ENCODE measurements at places on chromosomes 7 and 10.

GRCh38 chr10:121698336-121698735 is 100.1 kb upstream of the FGFR2 start:
- no peak for DNase-seq

GRCh38 chr10:103574097-103575061 is 80.9 kb downstream of the NEURL1 start:
- DNase-seq: no peak

DNA sequence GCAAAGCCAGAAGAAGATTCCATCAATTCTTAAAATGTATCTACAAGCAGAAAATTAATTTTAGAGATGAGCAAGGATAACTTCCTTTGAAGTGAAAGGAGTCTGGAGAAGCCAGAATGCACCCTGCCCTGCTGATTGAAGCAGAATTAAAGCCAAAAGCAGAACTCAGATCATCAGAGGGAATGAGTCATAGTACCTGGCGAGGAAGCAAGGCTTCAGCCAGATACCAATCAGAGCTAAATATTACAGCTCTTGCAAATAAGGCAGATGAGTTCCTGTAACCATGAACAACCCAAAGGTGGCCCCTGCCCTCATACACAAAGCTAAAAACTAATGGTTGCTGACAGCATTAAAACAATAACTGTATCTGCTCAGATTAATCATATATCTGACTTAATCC is 10.4 kb downstream of the HTR7 start:
- DNase-seq: no peak

DNA sequence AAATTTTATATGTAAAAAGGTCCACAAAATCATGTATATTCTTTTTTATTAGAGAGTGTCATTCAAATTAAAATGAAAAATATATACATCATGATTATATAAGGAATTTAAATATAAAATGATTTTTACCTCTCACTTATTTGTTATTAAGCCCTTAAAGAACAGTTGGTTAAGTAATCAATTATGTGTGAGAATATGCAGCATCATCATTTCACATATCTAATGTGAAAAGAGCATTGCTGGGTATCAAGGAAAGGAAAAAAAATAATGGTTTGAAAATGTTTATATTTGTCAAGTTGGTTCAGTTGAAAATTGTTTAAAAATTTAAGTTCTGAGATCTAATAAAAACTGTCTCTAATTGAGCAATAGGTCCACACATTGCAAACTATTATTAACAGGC is 363.6 kb upstream of the GRM3 start:
- no peak for DNase-seq

DNA sequence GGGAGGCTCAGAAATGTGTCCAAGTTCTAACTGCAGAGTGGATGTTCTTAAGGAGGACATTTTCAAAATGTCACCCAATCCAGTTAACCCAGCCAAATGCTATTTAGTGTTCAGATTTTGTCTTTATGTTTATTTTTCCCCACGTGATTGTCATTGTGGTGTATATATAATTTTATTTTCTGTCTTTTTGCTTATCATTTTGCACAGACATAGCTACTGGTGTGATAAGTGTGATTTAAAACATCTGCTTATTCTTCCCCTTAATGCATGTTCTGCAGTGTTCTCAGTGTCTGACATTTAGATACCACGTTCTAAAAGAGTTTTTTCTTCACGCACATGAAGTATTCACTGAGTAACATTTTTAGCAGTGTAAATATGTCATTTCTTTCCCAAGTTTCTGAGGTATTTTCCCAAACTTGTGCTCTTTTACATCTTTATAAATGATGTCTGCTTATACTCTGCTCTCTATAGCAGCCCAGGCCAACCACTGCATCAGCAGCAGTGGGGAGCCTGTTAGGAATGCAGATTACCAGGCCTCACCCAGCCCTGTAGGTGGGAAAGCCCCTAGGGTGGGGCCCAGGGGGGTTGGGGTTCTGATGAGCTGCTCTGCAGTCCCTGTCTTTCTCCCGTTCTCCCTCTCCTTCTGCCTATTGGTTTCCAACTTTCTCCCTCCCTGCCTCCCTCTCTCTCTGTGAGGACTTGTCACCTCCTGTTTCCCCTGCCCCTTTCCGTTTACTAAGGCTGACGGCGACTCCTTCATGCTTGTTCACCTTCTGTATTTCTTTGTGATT is 20.8 kb downstream of the ADCY1 start:
- no peak for DNase-seq

- no peak for DNase-seq
Observed at GRCh38 chr7:71470830-71471229, 338.9 kb downstream of the GALNT17 start.

- DNase-seq: no peak
Observed at GRCh38 chr10:100579261-100580090, 43.7 kb downstream of the HIF1AN start.

- no peak for DNase-seq
Observed at GRCh38 chr7:43760861-43761260, 2.4 kb downstream of the BLVRA start.

DNA sequence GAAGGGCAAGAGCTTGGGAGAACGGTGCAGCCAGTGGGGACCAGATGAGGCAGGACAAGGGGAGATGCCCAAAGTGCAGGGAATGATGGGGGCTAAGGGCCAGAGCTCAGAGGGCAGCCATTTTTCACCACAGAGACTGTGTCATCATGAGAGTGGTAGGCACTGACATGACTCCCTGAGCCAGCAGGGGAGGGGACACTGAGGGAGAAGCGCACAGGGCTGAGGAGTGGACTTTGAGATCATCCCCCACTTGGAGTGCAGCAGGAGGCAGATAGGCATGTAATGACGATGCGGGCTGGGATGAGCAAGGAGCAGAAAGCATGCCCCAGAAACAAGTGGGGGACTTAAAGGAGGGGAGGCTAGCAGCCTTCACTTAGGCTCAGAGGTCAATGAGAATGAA is 5.2 kb upstream of the SMKR1 start:
- no peak for DNase-seq

DNA sequence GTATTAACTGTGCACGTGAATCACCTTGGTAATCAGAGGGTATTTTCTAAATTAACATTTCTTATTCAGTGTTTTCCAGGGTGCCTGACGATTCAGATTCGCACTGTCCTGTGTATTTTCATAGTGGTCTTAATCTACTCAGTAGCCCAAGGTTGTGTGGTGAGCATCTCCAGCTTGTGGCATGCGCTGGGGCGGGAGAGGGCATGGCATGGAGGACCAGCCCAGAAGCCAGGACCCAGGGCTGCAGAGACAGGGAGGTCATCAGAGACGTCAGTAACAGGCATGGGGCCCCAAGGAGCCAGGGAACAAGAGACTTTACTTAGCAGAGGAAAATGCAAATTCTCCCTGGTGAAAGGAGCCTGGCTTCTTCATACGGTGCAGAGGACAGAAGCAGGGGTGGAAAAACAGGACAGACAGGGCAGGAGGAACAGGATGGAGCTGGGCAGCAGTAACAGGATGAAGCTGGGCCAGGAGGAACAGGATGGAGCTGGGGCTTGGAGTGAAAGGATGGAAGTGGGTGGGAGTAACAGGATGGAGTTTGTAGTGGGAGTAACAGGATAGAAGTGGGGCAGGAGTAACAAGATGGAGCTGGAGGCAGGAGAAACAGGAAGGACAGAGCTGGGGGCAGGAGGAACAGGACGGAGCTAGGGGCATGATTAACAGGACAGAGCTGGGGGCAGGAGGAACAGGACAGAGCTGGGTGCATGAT is 110.9 kb downstream of the ADCY1 start:
- no peak for DNase-seq

DNA sequence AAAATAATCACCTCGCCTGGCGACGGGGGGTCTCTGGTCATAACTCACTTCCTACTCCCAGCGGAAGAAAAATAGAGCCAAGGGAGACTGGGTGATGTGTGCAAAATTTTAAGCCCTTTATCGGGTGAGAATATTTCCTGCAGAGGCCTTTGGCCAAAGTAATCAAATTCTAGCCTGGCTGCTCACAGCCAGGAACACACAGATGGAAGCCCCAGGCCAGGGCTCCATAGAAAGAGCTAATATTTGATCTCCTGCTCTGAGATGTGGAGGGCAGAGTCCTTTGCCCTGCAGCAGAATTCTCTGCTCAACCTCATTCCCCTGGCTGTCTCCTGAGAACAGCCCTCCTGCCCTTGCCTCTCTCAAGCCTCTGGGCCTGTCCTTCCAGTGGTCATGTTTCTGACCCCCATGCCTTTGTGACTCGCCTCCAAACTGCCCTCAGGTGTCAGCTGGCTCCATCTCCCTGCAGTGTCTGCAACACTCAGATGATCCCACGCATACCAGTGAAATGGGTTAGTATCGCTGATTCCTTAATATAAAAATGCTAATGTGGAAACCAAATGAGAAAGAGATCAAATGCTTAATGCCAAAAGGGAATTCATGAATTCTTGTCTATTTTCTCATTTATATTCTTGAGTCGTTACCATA is 34.5 kb downstream of the FRMD4A start:
- no peak for DNase-seq

GRCh38 chr10:54958844-54959243 is 157.8 kb upstream of the PCDH15 start:
- no peak for DNase-seq

- DNase-seq: no peak
Observed at GRCh38 chr10:11757454-11757820, 15.3 kb downstream of the ECHDC3 start.

- no peak for DNase-seq
Observed at GRCh38 chr10:112790921-112791320, 159.1 kb upstream of the TCF7L2 start.
